ENCODE measurements at places on chromosomes 7 and 10.

GRCh38 chr7:75715864-75716263 is 22.9 kb downstream of the HIP1 start:
- DNase-seq: no peak

DNA sequence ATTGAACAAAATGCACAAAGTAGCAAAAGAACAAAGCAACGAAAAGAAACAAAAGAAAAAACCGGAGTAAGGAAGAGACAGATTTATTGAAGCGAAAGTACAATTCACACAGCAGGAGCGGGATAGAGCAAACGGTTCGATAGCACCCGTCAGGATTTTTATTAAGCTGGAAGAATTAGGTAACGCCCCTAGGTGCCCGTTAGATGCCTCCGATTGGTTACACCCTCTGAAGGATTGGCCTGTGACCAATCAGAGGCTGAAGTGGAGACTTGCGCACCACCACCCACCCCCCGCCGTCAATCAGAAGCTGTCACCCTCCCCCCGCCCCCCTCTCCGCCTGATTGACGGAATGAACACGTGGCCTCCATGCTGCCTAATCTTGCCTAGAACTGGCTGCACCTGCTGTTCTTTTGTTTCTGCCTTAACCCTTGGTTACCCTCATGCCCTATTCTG is 16.8 kb downstream of the OCM2 start:
- no peak for DNase-seq

- DNase-seq: no peak
These were observed 23.6 kb upstream of the USP54 start for GRCh38 chr10:73614720-73615119.

DNA sequence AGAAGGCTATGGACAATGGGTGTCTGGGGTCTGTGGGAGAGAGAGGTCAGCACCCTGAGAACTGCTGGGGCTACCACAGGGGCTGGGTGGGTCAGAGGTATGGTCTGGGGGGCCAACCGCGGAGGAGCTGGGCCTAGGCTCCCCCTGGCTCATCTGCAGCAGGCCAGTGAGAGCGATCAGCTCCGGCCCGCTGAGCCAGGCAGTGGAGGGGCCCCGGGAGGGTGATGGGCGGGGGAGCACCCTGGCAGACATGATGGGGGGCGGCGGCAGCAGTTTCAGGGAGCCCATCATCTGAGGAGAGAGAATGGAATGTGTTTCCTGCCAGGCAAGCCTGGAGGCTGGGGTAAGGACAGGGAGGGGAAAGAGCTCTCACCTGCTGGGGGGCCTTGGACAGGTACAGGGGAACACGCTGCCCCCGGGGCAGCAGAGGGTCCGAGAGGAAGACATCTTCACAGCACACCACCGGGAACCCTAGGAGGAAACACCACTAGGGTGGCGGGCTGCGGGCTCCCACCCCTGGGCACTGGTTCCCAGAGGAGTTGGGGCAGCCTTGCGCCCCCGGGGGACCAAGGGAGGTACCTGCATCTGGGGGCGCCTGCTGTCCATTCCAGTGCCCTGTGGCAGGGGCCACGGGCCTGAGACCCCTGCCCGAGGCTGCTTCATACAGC is 1.3 kb downstream of the SAP25 start:
- no peak for DNase-seq

GRCh38 chr7:105336009-105336408 is 52.7 kb downstream of the SRPK2 start:
- peak; percentile 16 for DNase-seq

DNA sequence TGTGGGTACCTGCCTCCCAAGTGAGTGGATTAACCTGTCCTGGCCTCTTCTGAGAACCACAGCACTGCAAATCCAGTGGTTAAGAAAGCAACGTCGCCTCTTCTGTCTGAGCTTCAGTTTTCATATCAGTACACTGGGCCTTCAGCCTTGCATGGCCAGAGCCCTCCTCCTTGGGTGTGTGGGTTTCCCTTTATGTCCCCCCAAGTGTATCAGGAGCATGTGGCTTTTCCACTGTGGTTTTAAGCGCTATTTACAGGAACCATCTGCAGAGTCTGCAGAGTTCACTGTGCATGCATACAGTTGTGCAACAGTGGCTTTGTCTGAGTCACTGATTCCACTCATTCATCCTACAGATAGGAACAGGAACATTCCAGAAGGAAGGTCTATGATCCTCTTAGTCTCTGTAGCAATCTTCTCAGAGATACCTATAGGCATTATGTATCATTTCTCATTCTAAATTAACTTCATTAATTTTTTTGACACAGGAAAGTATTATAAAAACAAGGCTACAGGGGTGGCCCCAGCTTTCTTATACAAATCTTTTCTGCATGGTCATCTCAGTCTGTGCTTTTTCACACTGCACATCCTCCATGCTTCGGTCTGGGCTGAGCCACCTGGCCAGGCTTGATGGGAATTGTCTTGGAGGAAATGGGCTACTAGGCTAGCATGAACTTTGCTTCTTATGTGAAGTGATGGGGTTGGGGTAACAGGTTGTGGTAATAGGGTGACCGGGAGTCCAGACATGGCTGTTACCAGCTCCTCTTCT is 17.1 kb downstream of the MBL2 start:
- DNase-seq: peak; percentile 14

GRCh38 chr10:50874723-50875122 is 10.7 kb downstream of the A1CF start:
- DNase-seq: no peak

DNA sequence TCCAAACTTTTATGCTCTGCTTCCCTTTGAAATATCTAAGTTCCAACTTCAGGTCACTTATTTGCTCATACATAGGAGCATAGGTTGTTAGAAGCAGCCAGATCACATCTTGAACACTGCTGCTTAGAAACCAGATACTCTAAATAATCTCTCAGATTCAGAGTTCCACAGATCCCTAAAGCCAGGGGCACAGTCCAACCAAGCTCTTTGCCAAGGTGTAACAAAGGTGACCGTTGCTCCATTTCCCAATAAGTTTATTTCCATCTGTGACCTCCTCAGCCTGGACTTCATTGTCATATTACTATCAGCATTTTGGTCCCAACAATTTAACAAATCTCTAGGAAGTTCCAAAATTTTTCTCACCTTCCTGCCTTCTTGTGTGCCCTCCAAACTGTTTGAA is 52.8 kb downstream of the TRIM24 start:
- no peak for DNase-seq

- peak; percentile 78 for DNase-seq
These were observed 209.2 kb downstream of the SNX10 start for GRCh38 chr7:26500749-26501352.

DNA sequence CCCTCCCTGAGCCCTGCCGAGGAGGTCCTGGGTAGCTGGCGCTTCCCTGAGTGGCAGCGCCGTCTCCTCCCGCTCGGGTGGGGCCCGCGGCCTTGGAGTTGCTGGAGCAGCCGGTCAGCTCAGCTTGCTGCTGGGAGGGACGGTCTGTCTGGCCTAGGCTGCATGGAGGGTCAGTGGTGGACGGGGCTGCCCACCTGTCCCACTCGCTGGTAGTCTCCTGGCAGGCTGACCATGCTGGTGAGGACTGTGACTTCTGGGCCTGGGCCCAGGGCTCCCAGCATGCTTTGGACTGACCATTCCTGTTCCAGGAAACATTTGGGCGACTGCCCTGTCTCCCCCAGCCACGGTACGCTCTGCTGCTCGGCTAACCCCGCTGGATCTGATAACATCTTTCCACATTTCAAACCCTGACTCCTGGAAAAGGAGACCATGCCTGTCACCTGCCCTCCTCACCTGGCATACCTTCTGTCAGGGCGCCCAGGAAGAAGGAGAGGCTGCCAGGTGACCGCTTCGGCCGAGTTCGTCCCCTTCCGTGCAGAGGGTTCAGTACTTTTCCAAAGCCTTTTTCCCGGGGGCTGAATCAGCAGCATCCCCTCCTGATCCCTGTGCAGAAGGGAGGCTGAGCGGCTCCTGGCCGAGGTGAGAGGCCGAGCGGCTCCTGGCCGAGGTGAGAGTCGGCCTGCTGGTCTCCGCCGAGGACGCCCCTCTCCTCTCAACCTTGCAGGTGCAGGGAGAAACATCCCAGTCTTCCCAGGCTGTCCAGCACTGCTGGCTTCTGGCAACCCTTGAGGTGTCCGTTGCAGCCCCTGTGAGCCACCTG is 43.4 kb downstream of the FAM20C start:
- no peak for DNase-seq

Measured in AML-193 (cell line).